ENCODE measurements at places on chromosomes 1 and 21.

DNA sequence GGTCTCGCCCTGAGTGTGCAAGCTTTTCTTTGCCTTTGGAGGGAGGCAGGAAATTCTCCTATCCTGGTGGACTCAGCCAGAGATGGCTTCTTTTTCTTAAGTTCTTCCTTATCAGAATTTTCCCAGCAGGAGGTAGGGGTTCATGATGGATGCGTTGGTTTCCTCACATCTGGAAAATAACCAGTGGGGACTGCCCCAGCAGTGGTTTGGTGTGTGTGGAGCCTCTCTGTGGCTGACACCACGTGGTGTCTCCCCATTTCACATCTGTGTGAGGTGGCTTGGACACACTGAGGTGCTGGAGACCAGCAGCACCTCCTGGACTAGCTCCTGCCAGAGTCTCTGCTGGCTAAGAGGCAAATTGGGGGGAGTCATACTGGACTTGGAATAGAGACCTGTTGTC is 32.6 kb downstream of the B3GALT5 start:
- DNase-seq = no peak

- no peak for DNase-seq
These were observed 44.0 kb downstream of the ATP6V1G3 start for GRCh38 chr1:198496216-198497143.

DNA sequence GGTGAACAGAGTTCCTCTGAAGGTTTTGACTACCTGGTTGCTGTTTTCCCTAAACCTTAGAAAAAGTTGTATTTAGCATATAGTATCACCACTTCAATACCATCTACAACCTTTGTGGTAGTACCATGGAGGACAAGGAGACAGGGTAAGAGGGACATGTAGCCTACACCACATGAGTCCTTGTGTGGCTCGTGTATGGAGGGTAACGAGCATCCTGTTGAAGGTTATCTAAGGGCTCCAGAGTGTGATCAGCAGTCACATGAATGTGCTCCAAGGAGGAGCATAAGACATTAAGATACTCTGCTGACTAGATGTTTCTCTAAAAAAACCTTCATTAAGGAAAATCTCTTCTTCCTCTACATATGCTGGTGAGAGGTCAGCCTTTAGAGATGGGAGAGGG is 67.3 kb downstream of the VCAM1 start:
- no peak for DNase-seq

DNA sequence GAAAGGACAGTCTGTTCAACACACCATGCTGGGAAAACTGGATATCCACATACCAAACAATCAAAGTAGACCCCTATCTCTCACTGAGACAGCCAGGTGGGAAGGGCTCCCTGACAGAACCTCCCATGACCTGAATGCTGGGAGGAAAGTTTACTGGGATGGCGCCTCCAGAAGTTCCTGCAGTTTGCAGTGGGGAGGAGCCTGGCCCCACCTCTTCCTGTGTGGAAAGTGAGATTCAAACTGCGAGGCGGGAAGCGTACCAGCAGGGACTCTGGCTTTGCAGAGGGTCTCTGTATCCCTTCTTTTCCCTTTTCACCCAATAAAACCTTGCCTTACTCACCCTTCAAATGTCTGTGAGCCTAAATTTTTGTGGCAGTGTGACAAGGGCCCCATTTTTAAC is 190.7 kb downstream of the HHIPL2 start:
- DNase-seq = no peak

- DNase-seq = peak; percentile 72
These were observed 25.7 kb downstream of the RAB7B start for GRCh38 chr1:205977402-205978014.

- DNase-seq = no peak
These were observed 4.7 kb downstream of the SLC1A7 start for GRCh38 chr1:53137729-53138128.

DNA sequence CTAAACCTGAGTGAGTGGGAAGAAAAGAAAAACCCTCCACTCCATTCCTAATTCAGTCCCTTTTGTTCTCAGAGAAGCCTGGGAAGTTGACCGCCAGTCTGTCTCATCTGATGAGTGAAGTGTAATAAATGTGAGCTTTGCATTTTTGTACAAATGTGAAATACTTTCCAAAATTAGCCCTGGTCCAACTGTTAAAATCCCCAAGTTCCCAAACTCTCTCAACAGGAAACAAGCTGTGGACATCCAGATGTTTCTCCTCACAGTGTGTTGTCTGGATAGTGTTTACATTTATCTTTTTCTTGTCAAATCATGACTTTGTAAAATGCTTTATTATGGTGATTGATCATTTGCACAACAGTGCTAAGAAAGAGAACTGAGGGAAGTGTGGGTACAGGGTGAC is 145.1 kb downstream of the TM2D1 start:
- no peak for DNase-seq

GRCh38 chr1:57637155-57637554 is 213.3 kb upstream of the DAB1 start:
- no peak for DNase-seq

GRCh38 chr1:173479649-173480048 is 2.5 kb downstream of the PRDX6 start:
- DNase-seq = no peak

DNA sequence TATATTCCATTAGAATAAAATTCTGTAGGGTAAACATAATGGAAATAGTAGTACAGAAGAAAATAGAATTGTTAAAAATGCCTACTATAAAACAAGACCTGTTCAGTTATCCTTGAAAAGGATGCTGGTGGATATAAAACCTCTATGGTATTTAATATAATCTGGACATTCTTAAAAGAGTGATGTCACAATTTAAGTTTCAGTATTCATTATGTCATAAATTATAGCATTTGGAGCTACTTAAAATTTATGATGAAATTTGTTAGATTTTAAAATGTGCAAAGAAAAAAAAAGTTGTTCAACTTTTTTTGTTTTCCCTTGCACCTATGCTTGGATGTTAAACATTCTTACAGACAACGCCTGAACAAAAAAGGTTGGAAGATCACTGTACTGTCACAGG is 50.3 kb downstream of the USP48 start:
- DNase-seq = no peak

DNA sequence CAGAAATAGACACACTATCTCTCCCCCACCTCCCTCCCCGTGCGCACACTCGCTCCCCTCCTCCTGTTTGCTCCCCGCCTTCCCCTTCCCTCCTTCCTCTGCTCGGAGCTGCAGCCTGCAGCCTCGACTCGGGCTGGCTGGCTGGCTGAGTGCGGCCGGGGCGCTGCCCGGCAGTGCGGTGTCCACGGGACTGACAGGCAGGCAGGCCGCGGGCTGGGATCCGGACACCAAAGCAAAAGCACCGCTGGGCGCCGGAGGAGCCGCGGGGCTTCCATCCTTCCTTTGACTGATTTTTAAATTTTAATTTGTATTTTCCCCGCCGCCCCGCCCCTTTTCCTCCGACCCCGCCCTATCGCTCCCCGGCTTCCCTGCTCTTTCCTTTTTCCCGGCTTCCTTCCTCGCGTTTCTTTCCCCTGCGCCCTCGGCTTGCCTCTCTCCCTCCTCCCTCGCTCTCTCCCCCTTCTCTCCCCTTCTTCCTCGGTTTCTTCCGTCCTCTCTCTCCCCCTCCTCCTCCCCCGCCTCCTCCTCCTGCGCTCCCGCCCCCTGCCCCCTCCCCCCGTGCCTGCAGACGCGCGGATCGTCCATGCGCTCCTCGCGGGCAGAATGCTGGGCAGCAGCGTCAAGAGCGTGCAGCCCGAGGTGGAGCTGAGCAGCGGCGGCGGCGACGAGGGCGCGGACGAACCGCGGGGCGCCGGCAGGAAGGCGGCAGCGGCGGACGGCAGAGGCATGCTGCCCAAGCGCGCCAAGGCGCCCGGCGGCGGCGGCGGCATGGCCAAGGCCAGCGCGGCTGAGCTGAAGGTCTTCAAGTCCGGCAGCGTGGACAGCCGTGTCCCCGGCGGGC is 109.4 kb downstream of the NAV1 start:
- no peak for DNase-seq

DNA sequence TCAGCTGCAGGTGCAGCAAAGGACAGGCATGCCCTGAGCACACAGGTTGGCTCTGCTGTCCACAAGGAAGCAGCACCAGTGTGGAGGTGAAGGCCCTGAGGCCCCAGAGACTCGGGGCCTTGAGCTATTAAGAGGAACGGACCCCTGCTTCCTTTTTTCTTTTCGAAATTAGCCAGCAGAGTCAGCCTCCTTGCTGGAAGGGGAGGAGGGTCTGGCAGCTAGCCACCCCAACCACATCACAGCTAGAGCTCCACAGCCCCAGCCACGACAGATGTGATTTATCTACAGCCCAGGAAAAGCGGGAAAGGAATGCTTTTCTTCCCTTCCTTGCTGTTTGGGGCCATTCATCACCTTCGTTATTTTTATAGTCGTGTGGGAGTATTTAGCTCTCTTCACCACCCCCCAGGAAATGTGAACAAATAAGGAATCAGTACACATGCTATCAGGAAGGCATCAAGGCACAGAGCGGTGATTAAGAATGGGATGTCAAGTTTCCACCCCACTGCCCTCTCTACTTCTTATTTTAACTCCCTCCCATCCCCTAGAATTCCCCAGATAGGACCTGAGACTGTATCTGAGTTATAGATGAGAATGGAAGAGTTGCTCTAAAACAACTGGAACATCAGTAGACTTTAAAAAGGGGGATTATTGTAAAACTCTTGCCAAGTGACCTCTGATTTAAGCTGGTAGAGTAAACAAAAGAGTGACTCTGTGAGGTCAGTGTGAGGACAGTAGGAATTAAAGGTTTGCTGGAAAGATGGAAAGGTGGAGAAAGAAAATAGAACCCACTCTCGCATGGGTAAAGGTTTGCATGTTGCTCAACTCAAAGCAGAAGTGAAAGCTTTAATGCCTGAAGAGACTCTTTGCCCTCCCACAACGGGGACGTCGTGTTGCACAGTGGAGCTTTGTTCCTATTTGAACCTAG is 224.7 kb upstream of the GJB5 start:
- DNase-seq = no peak

- no peak for DNase-seq
These were observed 72.1 kb downstream of the DNM3 start for GRCh38 chr1:171913385-171913784.

DNA sequence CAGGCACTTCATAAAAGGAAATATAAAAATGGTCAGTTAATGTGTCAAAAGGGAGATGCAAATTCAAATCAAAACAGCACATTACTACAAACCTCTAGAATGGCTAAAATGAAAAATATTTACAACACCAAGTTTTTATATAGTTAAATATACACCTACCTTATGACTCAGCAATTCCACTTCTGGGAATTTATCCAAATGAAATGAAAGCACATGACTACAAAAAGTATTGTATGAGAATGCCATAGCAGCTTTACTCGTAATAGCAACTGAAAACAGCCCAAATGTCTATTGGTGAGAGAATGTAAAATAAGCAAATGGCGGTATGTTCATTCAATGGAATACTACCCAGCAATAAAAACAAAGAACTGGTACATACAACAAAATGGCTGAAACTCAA is 175.8 kb upstream of the SPAG17 start:
- no peak for DNase-seq

- DNase-seq = no peak
These were observed 5.4 kb downstream of the PPP2R5A start for GRCh38 chr1:212290608-212291007.

DNA sequence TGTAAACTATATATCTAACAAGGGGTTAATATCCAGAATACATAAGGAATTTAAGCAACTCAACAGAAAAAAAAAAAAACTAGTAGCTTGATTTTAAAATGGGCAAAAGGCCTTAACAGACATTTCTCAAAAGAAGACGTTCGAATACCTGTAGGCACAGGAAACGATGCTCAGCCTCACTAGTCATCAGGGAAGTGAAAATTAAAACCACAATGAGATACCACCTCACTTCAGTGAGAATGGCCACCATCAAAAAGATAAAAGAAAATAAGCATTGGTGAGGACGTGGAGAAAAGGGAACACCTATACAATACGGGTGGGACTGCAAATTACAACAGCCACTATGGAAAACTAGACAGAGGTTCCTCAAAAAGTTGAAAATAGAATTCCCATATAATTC is 37.3 kb downstream of the NPHP4 start:
- no peak for DNase-seq

- DNase-seq = no peak
These were observed 30.0 kb upstream of the EPS8L3 start for GRCh38 chr1:109793486-109794318.

DNA sequence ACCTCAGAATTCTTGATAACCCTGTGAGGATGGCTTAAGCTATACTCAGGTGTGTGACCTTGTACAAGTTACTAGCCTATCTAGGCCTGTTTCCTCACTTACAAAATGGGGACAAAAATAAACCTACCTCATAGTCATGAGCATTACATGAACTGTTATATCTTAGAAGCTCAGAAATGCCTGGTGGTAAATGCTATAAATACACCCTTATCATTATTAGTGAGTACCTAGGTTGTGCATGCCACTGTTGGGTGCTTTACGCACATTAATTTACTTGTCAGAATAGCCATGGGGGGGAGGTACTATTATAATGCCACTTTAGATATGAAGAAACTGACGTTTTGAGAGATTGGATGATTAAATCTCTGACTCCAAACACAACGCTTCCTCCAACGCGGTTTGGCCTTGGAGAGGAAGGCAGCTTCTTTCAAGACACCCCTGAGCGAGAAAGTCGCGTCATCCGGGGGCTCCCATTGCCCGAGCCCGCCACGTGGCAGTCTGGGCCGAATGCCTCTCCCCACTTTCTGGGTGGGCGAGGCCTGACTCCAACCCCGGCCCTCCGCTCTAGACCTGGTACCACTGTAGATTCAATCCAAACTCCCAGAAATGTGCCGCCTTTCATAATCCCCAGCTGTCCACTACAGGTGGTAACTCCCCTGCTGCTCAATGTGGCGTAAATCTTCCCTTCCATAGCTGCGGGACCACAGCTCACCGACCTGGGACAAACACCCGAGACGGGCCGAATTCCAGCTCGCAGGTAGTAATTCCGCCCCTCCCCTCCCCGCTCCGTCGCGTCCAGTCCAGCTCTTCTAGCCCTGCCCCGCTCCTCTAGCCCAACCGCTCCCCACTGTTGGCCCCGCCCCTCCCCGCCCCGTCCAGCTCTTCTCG is 771 bp upstream of the RAD54L start:
- peak; percentile 69 for DNase-seq

- no peak for DNase-seq
These were observed 115.8 kb upstream of the ARHGEF16 start for GRCh38 chr1:3338725-3339070.

GRCh38 chr21:34603002-34603709 is 11.8 kb downstream of the RCAN1 start:
- peak; percentile 26 for DNase-seq

- no peak for DNase-seq
These were observed 74.5 kb downstream of the ITPKB start for GRCh38 chr1:226664413-226665101.

DNA sequence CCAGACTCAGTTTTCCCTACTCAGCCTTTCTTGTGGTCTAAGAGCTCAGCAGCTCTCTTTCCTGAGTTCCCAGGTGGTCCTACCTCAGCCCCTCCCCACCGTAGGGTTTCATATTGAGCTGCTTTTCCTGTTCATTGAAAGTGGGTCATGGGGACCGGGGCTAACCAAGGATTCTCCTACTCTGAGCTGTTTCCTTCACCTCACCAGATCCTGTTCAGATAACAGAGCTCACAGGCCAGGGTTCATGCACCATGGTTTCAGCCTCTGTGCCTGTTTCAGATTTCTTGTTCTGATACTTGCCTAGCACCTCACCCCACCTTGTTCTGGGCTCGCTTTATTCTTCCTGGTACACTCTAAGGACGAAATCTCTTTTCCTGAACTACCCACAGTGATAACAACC is 8.5 kb downstream of the UBQLN4 start:
- DNase-seq = no peak

- no peak for DNase-seq
These were observed 38.7 kb upstream of the GPR157 start for GRCh38 chr1:9167638-9168037.
